Left lung (tissue), 14 donors: ENCODE measurements at places on chromosomes 7 and 10. TPM values are rescaled to one million over a fixed set of nuclear protein-coding genes. Genes with fewer than 3 reads are reported as not detected.

- H3K27me3 ChIP-seq = no peaks in the 10 kb centered on the region
- no peaks in the 10 kb centered on the region for H3K36me3 ChIP-seq
- no peak overlapping the region for H3K27ac ChIP-seq
- no peak overlapping the region for H3K4me3 ChIP-seq
- no peaks in the 10 kb centered on the region for H3K4me1 ChIP-seq
- no peak for DNase-seq
These were observed 32.5 kb upstream of the TNS3 start for GRCh38 chr7:47614450-47614849.

DNA sequence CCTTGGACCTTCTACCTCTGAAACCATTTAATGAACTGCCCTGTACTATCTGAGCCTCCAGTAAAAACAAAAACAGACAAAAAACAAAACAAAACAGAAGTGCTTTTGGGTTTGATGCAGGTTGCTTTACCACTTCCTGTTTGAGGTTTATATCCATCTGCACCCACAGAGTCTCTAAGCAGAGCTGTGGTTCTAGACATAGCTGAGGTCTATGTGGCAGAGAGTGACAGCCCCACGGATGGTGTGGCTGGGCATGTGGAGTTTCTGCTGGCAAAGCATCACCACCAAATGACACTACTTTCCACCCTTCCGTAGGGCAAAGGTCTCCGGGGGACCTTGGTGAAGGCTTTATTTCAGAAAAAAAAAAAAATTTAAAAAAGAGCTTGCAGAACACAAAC, 754.2 kb downstream of the GRID1 start:
- H3K27me3 ChIP-seq = no peaks in the 10 kb centered on the region
- H3K4me1 ChIP-seq = no peaks in the 10 kb centered on the region
- DNase-seq = no peak
- H3K4me3 ChIP-seq = no peak overlapping the region
- H3K36me3 ChIP-seq = no peaks in the 10 kb centered on the region

Gene SPACDR
- 4.4 TPM for polyA plus RNA-seq

DNA sequence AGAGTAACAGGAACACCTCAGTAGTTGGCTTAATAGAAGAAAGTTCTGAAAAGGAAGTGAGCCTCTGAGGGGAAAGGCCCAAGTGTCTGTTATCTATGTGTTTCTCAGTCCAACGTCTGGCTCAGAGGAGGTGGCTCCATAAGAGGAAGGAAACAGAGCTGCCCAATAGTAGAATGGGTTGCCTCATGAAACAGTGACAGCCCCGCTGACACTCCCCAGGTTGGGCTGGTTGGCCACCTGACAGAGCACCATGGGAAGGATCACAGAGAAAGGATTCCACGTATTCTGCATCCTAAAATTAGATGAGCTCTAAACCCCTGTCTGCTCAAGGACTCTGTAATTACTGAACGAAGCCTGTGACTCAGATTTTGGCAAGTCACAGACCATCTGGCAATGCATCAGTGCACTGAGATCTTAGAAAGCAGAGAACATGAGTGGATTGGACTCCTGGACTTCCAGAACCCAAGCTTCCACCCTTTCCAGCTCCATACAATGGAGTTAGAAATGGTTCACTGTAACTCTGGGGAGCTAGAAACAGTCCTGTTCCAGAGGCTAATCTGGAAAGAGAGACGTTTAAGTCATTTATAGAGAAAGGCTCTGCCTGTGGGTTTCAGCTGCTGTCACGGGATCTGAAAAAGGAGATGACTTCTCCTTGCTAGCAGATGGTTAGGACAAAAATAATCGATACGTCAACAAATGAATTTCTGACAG, 2.9 kb downstream of the PKD2L1 start:
- DNase-seq = peak; percentile 41
- no peak overlapping the region for H3K27ac ChIP-seq
- no peaks in the 10 kb centered on the region for H3K27me3 ChIP-seq
- peaks cover 8% of the 10 kb centered on the region for H3K4me1 ChIP-seq

Gene ASB15
- not detected for polyA plus RNA-seq

Gene NKX1-2
- not detected for polyA plus RNA-seq

DNA sequence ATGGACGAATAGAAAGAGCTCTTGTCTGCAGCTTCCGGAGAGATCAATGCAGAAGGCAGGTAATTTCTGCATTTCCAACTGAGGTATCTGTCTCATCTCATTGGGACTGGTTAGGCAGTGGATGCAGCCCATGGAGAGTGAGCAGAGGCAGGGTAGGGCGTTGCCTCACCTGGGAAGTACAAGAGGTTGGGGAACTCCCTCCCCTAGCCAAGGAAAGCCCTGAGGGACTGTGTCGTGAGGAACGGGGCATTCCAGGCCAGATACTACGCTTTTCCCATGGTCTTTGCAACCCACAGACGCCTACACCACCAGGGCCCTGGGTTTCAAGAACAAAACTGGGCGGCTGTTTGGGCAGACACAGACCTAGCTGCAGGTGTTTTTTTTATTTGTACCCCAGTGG, 186.3 kb downstream of the ETV1 start:
- H3K36me3 ChIP-seq = no peaks in the 10 kb centered on the region
- H3K4me1 ChIP-seq = no peaks in the 10 kb centered on the region
- no peak overlapping the region for H3K4me3 ChIP-seq

DNA sequence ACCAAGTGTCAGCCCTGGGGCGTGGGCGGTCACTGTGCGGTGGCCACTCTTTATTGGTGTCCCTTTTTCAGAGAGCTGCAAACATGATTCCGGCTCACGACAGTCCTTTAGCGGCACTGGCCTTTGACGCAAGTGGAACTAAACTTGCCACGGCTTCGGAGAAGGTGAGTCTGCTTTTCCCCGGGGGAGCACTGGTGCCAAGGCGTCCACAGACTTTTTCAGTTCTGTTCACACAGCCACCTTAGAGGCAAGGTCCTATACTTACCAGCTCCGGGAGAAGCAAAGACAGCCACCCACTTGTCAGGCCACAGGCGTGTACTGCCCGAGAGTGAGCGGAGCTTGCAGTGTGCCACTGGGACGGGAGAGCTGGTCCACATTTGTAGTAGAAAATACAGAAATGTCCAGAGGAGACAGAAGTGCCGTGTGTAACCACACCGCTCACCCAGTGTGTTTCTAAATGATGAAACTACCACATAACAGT, 27.9 kb downstream of the WIPI2 start:
- DNase-seq = no peak
- peaks cover 21% of the 10 kb centered on the region for H3K4me1 ChIP-seq
- no peaks in the 10 kb centered on the region for H3K27me3 ChIP-seq
- H3K36me3 ChIP-seq = no peaks in the 10 kb centered on the region

Gene MMD2
- polyA plus RNA-seq = not detected

DNA sequence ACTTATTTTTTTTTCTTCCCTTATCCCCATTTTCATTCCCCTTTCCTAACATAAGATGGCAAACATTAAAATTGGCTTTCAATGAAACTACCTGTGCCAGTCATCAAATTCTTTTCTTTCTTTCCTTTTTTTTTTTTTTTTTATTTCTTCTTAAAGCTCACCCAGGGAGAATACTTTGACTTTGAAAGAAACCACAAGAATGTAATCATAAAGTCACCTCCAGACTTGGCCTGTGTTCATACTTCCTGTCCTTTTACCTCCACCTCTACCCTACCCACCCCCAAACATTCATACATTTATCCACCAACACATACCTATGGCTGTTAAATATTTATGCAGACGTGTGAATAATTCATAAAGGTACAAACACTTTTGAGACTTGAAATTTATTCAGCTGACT, 254.6 kb downstream of the SLC25A13 start:
- no peak overlapping the region for H3K4me3 ChIP-seq
- no peak overlapping the region for H3K27ac ChIP-seq
- H3K4me1 ChIP-seq = no peaks in the 10 kb centered on the region
- no peaks in the 10 kb centered on the region for H3K36me3 ChIP-seq
- no peak for DNase-seq

GRCh38 chr7:3370921-3371320, 69.9 kb downstream of the SDK1 start:
- no peak overlapping the region for H3K4me3 ChIP-seq
- DNase-seq = no peak
- H3K27me3 ChIP-seq = no peaks in the 10 kb centered on the region
- no peak overlapping the region for H3K27ac ChIP-seq
- no peaks in the 10 kb centered on the region for H3K36me3 ChIP-seq

Gene PLAC9
- 50.2 TPM for polyA plus RNA-seq

Gene ADIRF
- 14.8 TPM for polyA plus RNA-seq

DNA sequence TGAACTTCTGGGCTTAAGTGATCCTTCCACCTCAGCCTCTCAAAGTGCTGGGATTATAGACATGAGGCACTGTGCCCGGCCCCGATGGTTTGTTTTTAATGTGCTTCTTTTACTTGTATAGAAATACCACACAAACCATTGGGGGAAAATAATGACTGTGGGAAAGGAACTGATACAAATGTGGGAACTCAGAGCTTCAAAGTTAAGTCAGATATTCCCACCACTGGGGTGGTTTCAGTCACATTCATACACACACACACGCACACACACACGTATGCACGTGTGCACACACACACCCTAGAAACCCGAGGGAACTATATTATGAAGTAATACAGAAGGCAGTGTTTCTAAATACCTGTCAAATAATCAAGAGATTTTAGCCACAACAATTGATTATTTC, 17.0 kb downstream of the CPA4 start:
- no peak overlapping the region for H3K27ac ChIP-seq
- no peaks in the 10 kb centered on the region for H3K27me3 ChIP-seq
- DNase-seq = no peak
- no peaks in the 10 kb centered on the region for H3K36me3 ChIP-seq
- H3K4me3 ChIP-seq = no peak overlapping the region
- no peaks in the 10 kb centered on the region for H3K4me1 ChIP-seq

Gene ITGA8
- polyA plus RNA-seq = 72.5 TPM

GRCh38 chr10:86401588-86402282, 35.1 kb upstream of the GRID1 start:
- peaks cover 26% of the 10 kb centered on the region for H3K4me1 ChIP-seq
- no peak for DNase-seq
- H3K27ac ChIP-seq = no peak overlapping the region
- peaks cover 9% of the 10 kb centered on the region for H3K27me3 ChIP-seq

DNA sequence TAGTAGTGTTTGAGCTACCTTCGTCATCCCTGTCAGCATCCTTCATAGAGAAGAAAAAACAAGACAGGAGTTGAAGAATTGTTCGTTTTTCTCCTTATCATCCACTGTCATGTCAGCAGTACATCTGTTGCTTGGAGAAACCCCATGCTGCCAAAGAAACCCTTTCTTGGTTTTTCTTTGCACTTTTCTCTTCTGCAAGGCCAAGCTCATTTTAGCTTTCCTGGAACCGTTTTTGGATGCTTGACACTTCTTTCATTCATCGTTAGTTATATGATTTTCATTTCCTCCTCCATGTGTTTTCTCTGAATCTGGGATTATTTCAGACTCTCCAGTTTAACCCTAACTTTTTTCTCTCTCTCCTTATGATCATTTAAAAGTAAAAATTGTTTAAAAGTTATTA, 58.9 kb downstream of the MMRN2 start:
- no peak for DNase-seq
- H3K36me3 ChIP-seq = no peaks in the 10 kb centered on the region
- peaks cover 4% of the 10 kb centered on the region for H3K27me3 ChIP-seq
- no peak overlapping the region for H3K27ac ChIP-seq
- H3K4me1 ChIP-seq = no peaks in the 10 kb centered on the region

- no peak for DNase-seq
- no peaks in the 10 kb centered on the region for H3K36me3 ChIP-seq
- no peak overlapping the region for H3K4me3 ChIP-seq
- no peaks in the 10 kb centered on the region for H3K27me3 ChIP-seq
- H3K27ac ChIP-seq = no peak overlapping the region
These were observed 371.8 kb downstream of the PAXIP1 start for GRCh38 chr7:154631162-154631561.

- no peak for DNase-seq
- H3K4me1 ChIP-seq = no peaks in the 10 kb centered on the region
- no peak overlapping the region for H3K4me3 ChIP-seq
- H3K27ac ChIP-seq = no peak overlapping the region
- no peaks in the 10 kb centered on the region for H3K36me3 ChIP-seq
These were observed 7.8 kb downstream of the DCLRE1A start for GRCh38 chr10:113846036-113846435.

- no peak overlapping the region for H3K4me3 ChIP-seq
- H3K27me3 ChIP-seq = no peaks in the 10 kb centered on the region
- no peak for DNase-seq
- peaks cover 37% of the 10 kb centered on the region for H3K36me3 ChIP-seq
- peaks cover 4% of the 10 kb centered on the region for H3K4me1 ChIP-seq
These were observed 124.2 kb downstream of the FAM53B start for GRCh38 chr10:124619802-124620490.

DNA sequence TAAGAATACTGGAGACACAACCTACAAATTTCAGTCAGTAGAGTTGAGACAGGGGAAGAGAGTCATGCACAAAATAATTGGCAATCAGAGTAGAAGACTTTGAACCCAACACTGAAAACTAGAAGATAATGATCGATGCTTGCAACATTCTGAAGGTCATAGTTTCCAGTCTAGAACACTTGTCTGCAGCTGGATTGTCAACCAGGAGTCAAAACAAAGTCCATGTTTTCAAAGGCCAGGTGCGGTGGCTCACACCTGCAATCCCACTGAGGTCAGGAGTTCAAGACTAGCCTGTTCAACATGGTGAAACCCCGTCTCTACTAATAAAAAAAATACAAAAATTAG, 26.8 kb upstream of the SMURF1 start:
- no peak for DNase-seq
- no peak overlapping the region for H3K4me3 ChIP-seq
- no peaks in the 10 kb centered on the region for H3K4me1 ChIP-seq

DNA sequence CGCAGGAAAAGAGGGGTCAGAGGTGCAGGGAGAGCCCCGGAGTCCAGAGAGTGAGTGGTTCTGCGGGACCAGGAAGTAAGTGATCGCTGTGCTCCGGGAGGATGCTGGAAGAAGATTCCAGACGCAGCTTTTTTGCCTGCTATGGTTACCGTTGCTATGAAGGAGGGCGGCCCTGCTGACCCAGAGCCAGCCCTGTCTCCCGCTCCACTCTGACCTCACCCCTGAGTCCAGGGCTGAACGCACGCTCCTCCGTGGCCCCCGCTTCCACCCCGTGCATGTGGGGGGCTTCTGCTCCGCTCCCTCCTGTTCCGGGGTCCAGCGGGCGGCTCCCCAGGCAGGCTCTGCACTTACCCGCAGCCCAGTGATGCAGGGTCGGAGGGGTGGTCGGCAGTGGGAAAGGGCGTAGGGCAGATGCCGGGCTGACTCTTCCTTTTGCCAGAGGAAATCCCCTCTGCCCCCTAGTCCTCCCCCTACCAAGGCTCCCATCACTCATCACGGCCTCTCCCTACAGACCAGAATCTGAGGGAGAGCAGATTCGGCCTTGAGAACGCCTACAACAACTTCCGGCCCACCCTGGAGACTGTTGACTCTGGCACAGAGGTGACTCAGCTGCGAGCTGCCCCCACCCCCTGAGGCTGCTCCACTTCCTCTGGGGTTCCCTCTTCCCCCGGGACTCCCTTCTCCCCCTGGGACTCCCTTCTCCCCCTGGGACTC, 2.7 kb upstream of the MUC17 start:
- no peaks in the 10 kb centered on the region for H3K36me3 ChIP-seq
- H3K27me3 ChIP-seq = no peaks in the 10 kb centered on the region
- peak; percentile 80 for DNase-seq
- no peaks in the 10 kb centered on the region for H3K4me1 ChIP-seq
- H3K27ac ChIP-seq = peak overlapping the region; percentile 75
